Renal pelvis (tissue), 12 donors: ENCODE measurements at places on chromosomes 5 and 9.
A peak's percentile ranks its signal among the peaks of the same experiment; 100 is the strongest.

DNA sequence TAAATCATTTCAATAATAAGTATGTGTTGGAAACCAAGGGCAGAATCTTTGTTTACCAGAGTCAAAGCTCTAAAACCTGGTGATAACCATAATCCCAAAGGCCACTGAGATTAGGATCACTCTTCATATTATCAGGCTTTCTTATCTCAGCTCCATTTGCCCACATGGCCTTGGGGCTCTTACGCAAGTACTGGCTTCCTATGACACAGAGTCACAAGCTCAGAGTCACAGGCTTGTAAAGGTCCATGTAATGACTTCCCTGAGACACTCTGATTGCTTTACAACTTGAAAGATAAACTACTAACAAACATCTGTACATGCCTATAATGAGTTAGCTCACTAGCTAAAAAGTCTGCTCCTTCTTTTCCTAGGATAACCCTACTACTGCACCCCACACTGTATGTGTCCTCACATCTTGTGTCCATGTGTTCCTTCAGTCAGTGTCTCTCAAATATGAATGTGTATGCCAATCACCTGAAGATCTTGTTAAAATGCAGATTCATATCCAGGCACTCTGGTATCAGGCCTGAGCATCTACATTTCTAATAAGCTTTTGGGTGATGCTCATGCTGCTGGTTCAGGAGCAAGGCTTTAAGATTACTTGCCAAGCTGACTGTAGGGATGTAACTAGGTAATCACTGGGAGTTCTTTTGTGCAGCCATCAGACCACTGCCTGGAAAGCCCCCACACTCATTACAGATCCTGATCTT, 28.4 kb downstream of the SEMA6A start:
- no peak for DNase-seq

- no peak for DNase-seq
Observed at GRCh38 chr9:106321394-106322180, 541.4 kb upstream of the ZNF462 start.

- DNase-seq = no peak
Observed at GRCh38 chr9:128642675-128643245, 13.9 kb downstream of the DYNC2I2 start.

DNA sequence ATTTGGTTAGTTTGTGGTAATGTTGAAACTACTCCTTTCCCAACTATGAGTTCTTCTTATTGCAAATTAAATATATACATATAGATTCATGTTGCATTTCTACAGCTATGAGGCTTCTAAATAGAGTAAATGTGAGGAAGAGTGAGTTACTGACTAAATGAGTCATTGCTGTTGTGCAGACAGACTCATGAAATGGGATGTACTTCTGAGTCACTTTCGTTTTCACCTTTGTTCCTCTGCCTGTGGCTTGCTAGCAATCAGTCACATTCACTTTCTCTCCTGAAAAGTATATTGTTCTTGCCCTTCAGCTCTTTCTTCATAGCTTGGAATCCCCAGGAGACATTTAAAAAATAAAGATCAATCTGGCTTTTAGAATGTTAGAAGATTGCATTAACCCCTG, 295.5 kb upstream of the SMC2 start:
- DNase-seq = no peak

DNA sequence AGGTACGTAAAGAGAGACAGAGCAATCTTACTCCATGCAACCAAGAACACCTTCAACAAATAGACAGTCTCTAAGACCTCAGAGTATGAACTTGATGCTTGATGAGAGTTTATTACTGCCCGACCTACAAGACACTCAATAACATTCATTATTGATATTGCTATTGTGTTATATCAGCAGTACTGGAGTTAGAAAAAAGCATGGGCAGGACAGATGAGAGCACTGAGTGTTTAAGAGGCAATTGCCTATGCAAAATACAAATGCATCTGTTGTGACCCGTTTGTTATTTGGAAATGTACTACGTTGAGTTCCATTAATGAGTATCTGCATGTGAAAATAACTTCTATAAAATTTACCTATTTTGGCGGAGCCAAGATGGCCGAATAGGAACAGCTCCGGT, 8.1 kb upstream of the MARCOL start:
- DNase-seq = no peak

DNA sequence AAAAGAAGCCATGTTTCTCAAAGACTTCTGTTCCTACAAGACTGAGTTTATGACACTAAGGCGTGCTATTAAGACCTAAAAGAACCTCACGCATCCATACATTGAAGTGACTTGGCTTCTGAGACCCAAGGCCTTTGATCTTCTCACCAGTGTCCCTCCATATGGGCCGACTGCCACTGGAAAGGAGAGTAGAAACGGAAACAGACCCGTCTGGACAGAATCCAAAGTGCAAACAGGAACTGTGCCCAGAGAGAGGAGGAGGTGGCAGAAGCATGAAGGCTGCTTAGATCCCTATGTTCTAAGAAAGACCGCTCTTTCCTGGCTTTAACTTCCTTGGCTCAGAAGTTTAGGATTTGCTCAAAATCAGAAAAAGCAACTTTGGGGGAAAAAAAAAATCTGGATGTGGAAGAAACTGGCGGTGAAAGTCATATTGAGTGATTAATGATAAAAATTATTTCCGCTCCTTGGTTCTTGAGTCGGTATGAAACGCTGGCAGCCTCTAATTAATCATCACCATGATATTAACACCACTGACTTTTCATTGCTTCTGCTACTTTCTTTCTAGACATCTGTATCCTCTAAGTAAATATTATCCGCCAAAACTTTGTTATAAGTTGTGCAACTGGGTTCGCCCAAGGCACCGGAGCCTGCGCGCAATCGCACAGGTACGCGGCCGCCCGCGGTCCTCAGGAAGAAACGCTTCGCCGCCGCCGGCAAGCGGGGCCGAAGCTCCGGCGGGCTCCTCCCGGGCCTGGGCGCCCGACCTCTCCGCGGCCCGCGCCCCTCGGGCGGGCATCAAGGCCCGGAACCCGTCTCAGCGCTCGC, 726 bp downstream of the DAP start:
- no peak for DNase-seq

DNA sequence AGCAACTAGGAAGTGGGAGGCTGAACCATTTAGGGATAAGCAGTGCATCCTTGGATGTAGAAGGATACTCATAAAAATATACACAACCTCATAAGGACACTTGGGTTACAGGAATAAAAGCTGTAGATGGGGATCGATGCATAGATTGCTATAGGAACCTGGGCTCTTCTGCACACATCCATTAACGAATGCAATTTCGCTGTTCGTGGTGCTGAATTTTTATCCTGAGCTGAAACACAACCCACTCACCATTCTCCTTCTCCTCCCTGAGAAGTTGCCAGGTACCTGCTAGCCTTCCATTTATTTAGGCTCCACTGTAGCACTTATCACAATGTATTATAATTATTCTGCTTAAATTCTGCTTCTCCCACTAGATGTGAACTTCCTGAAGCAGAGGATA, 320.6 kb upstream of the BRINP1 start:
- peak; percentile 40 for DNase-seq

GRCh38 chr5:35024911-35025510, 22.7 kb downstream of the AGXT2 start:
- no peak for DNase-seq

- peak; percentile 28 for DNase-seq
Observed at GRCh38 chr9:110714314-110714713, 45.7 kb downstream of the MUSK start.

- peak; percentile 66 for DNase-seq
Observed at GRCh38 chr5:149406203-149406978, 27.3 kb upstream of the IL17B start.

DNA sequence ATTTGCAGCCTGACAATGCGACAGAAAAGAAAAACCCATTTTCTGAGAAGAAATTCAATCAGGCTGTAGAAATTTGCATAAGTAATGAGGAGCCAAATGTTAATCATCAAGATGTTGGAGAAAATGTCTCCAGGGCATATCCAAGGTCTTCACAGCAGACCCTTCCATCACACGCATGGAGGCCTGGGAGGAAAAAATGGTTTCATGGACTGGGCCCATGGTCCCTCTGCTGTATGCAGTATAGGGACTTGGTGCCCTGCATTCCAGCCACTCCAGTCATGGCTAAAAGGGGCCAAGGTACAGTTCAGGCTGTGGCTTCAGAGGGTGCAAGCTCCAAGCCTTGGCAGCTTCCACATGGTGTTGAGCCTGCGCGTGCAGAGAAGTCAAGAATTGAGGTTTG, 73.3 kb downstream of the CCDC192 start:
- no peak for DNase-seq

- no peak for DNase-seq
Observed at GRCh38 chr5:121087560-121087959, 623.5 kb downstream of the PRR16 start.

- DNase-seq = no peak
Observed at GRCh38 chr9:95752129-95752731, 123.3 kb upstream of the ERCC6L2 start.

GRCh38 chr5:170861667-170861916, 226 bp upstream of the RANBP17 start:
- DNase-seq = no peak

- DNase-seq = no peak
Observed at GRCh38 chr5:174612686-174613085, 111.7 kb upstream of the MSX2 start.

- DNase-seq = no peak
Observed at GRCh38 chr5:32029261-32029660, 144.9 kb downstream of the GOLPH3 start.

GRCh38 chr5:145473042-145473642, 362.0 kb downstream of the PRELID2 start:
- DNase-seq = no peak

- no peak for DNase-seq
Observed at GRCh38 chr5:466661-467310, 23.8 kb downstream of the EXOC3 start.

GRCh38 chr5:32462618-32463017, 18.1 kb upstream of the ZFR start:
- no peak for DNase-seq

- no peak for DNase-seq
Observed at GRCh38 chr5:102879741-102880140, 124.6 kb downstream of the PAM start.

DNA sequence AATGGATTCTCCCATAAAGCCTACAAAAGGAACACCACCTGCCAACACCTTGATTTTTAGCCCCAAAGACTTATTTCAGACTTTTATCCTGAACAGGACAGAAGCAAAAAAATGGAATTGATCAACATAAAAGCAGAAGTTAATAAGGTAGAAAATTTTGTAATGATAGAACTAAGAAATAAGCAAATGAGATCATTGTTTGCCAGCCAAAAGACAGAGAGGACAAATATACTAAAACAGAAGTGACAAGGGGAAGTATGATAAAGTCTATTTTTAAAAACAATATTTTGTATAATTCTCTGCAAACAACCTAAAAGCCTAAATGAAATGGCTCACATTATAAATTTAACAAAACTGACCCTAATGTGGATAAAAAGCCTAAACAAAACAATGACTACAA, 110.5 kb upstream of the PRSS3 start:
- DNase-seq = no peak

DNA sequence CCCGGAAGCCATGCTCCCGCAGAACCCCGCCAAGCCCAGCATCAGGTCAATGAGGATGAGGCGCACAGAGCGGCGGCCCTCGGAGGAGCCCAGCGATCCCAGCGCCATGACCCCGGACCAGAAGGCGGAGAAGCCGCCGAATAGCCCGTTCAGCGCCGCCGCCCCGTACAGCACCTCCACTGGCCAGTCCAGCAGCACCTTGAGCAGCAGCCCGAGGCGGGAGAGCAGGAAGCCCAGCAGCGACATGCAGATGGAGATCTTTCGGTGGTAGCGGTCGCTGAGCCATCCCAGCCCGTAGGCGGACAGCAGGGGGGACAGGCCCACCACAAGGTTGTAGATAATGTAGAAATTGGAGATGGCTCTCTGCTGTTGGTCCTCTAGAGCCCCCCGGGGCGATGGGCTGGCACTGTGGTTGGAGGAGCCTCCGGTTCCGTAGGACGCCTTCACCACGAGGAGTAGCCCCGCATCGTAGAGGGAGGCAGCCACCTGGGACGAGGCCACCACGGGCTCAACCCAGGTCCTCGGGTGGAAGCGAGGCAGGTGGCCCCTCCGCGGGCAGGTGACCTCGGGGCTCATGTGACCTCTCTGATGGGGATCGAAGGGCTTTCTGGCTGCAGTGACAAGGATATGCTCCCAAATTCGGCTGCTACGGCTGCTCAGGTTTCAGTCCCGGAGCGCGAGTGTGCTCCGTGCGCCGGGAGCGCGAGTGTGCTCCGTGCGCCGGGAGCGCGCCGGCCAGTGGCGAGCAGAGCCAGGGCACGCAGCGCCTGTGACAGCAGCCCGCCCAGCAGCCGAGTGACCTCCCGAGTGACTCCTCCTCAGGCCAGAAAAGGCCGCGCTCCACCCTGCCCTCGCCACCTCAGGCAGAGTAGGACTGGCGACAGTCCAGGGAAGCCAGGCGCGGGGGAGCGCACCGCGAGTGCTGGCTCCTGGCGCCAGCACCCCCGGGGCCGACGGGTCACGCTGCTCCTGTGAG, at the start of gene SLC46A2:
TSS of gene SLC46A2 (minus strand) at position 771 of the 976 bp plus-strand sequence. CDS start at position 576, 195 bp downstream.
- DNase-seq = peak; percentile 21

GRCh38 chr5:178305801-178306200, 73.2 kb upstream of the PHYKPL start:
- no peak for DNase-seq

- DNase-seq = no peak
Observed at GRCh38 chr9:79526149-79526672, 45.6 kb upstream of the TLE4 start.

GRCh38 chr5:58871648-58872242, 288.9 kb downstream of the RAB3C start:
- DNase-seq = no peak

DNA sequence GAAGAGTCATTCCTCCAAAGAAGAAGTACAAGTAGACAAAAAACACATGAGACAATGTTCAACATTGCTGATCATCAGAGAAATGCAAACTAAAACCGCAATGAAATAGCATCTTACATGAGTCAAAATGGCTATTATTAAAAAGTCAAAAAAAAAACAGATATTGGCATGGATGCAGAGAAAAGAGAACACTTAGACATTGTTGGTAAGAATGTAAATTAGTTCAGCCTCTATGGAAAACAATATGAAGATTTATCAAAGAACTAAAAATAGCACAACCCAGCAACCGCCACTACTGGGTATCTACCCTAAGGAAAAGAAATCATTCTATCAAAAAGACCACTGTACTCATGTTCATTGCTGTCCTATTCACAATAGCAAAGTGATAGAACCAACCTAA, 157.5 kb downstream of the CHSY3 start:
- DNase-seq = no peak
